ENCODE measurements at places on chromosomes 6 and 20. TPM values are rescaled to one million over a fixed set of nuclear protein-coding genes. Genes with fewer than 3 reads are reported as not detected.

The LTV1 gene
- 18.9 TPM for total RNA-seq

The SLC12A5 gene
- 0.77 TPM for total RNA-seq

The WFDC10A gene
- total RNA-seq, result not detected

The PLA2G7 gene
- 1.8 TPM for total RNA-seq

The DOK5 gene
- total RNA-seq, result 3.1 TPM

The RPS6KA2 gene
- 14.3 TPM for total RNA-seq

The NCOA5 gene
- 10.3 TPM for total RNA-seq

The CYP24A1 gene
- not detected for total RNA-seq

The TFAP2D gene
- total RNA-seq, result not detected

The MAP3K7 gene
- total RNA-seq, result 91.9 TPM

The ZKSCAN4 gene
- 9.8 TPM for total RNA-seq

The HLA-DQB2 gene
- not detected for total RNA-seq

The KCNQ5 gene
- total RNA-seq, result 0.09 TPM

The THEMIS gene
- total RNA-seq, result not detected

The LHFPL5 gene
- not detected for total RNA-seq

The PDE7B gene
- 0.12 TPM for total RNA-seq

The KCNK16 gene
- total RNA-seq, result not detected

The ZNF391 gene
- 16.5 TPM for total RNA-seq

The C6orf163 gene
- total RNA-seq, result 2.6 TPM

The CFB gene
- total RNA-seq, result not detected

The DEFB124 gene
- total RNA-seq, result not detected

The CD24 gene
- total RNA-seq, result 330 TPM

The HSPA12B gene
- 0.71 TPM for total RNA-seq

The SYS1 gene
- 21.5 TPM for total RNA-seq

The GFRA4 gene
- total RNA-seq, result not detected

The OTOR gene
- not detected for total RNA-seq

The SIM1 gene
- not detected for total RNA-seq

The UNC5CL gene
- 5.0 TPM for total RNA-seq

The KLC4 gene
- 12.6 TPM for total RNA-seq

The DEF6 gene
- 0.19 TPM for total RNA-seq

The GJA1 gene
- 498 TPM for total RNA-seq

The TCP11 gene
- total RNA-seq, result 0.25 TPM

The PPP1R16B gene
- 1.6 TPM for total RNA-seq

The NFATC2 gene
- 0.19 TPM for total RNA-seq

The FAM83B gene
- 5.3 TPM for total RNA-seq

The IL17A gene
- total RNA-seq, result not detected

The DBNDD2 gene
- total RNA-seq, result 10.2 TPM

The VSX1 gene
- total RNA-seq, result not detected

The C20orf144 gene
- total RNA-seq, result not detected

The EPHA7 gene
- total RNA-seq, result 47.6 TPM

The CLPSL2 gene
- total RNA-seq, result not detected
